Inflammatory macrophage treated with lipopolysaccharide for 1 hour (primary cell): ENCODE measurements at places on chromosomes 1 and 21.

DNA sequence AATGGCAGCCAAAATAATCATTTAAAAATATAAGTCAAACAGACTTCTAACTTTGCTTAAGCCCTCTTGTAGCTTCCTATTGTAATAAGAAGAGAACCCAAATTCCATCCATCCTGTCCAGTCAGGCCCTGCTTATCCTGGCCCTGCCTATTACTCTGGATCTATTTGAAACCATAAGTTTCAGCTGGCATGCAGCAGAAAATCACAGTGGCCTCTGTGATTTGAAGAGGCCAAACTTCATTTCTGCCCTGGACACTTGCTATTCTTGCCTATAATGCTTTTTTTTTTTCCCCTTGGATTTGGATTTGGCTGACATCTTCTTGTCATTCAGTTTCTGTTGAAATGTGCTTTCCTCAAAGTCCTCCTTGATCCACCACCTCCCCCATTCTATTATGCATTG, 642.8 kb downstream of the USP25 start:
- no peak for DNase-seq

- DNase-seq = no peak
These were observed 9.5 kb downstream of the F3 start for GRCh38 chr1:94532077-94532476.

- no peak for DNase-seq
These were observed 52.8 kb upstream of the HNRNPU start for GRCh38 chr1:244917073-244917670.

GRCh38 chr1:28718586-28719331, 18.0 kb upstream of the YTHDF2 start:
- DNase-seq = no peak

GRCh38 chr1:58780411-58780810, 3.4 kb downstream of the JUN start:
- no peak for DNase-seq
